ENCODE measurements at places on chromosomes 2 and 18.

DNA sequence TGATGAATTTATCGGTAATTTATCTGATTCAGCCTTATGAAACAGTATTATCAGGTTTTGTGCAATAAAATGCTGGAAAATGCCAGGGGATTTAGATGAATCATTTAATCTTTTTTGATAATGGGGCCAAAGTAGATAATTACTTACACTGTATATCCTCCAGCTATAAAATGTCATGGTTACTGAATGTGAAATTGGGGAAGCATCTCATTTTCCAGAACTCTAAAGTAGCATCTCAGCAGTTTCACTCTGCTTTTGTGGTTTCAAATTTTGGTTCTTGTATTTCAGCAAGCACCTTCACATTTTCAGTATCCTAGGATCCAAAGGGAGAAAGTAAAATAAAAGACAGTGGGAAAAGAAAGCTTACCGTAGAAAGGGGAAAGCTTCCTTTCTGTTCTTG lies 12.8 kb downstream of the ANKRD62 start:
- no peak for DNase-seq

DNA sequence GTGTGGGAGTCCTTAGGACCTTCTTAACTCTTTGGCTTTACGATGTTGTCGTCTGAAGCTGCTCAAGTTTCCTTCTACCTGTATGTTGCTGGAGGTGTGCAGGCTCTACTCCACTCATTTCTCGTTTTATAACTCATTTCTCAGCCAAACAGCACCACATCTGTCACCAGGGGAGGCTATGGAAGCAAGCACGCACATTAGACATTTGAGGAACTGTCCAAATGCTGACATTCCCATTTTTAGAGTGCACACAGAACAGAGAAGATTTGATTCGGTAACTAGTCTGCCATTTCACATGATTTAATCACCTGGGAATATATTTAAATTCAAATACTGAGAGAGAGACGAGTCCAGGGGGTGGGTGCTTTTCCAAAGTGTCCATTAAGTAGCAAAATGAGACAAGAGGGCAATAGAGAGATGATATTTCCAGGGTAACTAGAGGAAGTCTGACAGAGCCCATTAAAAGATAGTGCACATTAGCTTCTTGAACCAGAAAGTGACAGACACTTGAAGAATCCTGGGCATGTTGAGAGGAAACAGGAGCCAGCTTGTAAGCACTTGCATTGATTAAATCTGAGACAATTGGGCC lies 793.3 kb downstream of the TDRD15 start:
- DNase-seq, result peak; percentile 20

DNA sequence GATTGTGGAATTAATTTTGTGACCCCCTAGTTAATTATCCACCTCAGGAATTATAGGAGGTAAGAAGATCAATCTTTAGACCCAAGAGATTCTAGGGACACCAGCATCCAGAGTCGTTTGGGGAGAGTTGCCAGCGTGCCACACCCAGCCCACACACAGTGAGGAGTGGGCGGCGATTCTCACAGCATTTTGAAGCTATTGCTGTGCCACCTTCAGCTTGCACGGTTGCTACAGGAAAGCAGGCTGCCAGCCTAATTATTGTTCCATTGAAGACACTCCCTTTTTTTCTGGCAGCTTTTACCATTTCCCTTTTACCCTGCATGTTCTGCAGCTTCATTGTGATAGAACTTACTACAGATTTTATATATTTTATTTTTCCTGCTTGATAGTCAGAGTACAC lies 13.1 kb upstream of the MYL12A start:
- DNase-seq, result no peak

- DNase-seq, result peak; percentile 90
Observed at GRCh38 chr2:96907115-96908041, 37.5 kb upstream of the SEMA4C start.

Data from hepatic stellate cell (primary cell).